Kasumi-1 (cell line): ENCODE measurements at places on chromosomes 5 and 9.

- no peak for DNase-seq
Observed at GRCh38 chr9:7067169-7067568, 309.4 kb downstream of the KDM4C start.

GRCh38 chr5:142046191-142046590 is 33.4 kb upstream of the GNPDA1 start:
- DNase-seq: no peak

- no peak for DNase-seq
Observed at GRCh38 chr9:21265421-21266189, 25.8 kb upstream of the IFNA14 start.

GRCh38 chr9:12464400-12464799 is 228.8 kb upstream of the TYRP1 start:
- no peak for DNase-seq

DNA sequence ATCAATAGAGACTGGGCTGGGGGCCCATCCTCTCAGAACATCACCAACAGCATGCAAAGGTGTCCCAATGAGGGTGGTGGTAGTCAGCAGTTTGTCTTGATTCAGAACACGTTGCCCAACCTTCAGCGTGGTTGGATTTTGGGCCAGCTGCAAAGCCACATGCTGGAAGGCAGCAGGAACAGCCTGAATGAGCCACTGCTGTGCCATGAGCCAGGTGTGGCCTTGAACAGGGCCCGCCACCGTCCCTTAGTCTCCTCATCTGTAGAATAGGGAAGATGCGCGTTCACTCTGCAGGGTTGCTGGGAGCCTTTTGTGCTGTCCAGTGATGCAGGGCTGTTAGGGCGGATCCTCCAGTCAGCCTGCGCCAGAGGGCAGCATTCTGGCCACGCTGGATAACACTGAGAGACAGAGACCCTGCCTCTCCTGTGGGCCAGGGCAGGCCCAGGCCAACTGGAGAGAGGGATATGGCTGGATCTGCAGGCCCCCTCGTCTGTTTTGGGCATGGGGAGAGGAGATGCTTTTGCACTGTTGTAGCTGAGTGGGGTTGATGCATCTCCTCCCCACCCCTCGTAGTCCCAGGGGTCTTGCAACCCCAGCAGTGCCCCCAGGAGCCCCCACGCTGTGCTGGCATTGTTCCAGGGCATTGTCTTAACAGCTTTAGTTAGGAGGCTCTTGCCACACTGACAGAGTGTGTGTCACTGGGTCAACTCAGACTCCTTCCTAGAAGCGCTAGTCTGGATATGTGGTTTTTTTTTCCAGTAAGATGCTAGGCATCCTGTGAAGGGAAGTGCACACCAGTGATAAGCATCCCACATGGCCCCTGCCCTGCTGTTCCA is 42.1 kb downstream of the SLC46A2 start:
- no peak for DNase-seq
